Left renal pelvis (tissue), 4 donors: ENCODE measurements at places on chromosomes 13 and 19. TPM values are rescaled to one million over a fixed set of nuclear protein-coding genes. Genes with fewer than 3 reads are reported as not detected.

Gene ATP12A
- 19.9 TPM for polyA plus RNA-seq

Gene CABP5
- polyA plus RNA-seq: not detected

Gene HIF3A
- polyA plus RNA-seq: 46.0 TPM

Gene TYROBP
- 26.7 TPM for polyA plus RNA-seq

Gene RASA3
- 12.6 TPM for polyA plus RNA-seq

Gene EXOSC5
- 8.3 TPM for polyA plus RNA-seq

Gene SIGLEC12
- 0.16 TPM for polyA plus RNA-seq

Gene FOSB
- polyA plus RNA-seq: 1,673 TPM

Gene VAV1
- polyA plus RNA-seq: 4.2 TPM

Gene TEX101
- not detected for polyA plus RNA-seq

Gene KBTBD7
- polyA plus RNA-seq: 19.6 TPM

Gene THAP8
- polyA plus RNA-seq: 10.4 TPM

Gene MAP3K10
- 13.5 TPM for polyA plus RNA-seq

Gene KLK3
- 0.47 TPM for polyA plus RNA-seq

Gene GSX1
- not detected for polyA plus RNA-seq

Gene FUT2
- polyA plus RNA-seq: 4.5 TPM

Gene ZNF730
- 8.5 TPM for polyA plus RNA-seq

Gene INAFM1
- 5.6 TPM for polyA plus RNA-seq

Gene PEPD
- polyA plus RNA-seq: 89.6 TPM

Gene ATXN8OS
- 0.29 TPM for polyA plus RNA-seq

Gene IGLON5
- 9.8 TPM for polyA plus RNA-seq

Gene FCAR
- 0.23 TPM for polyA plus RNA-seq

Gene SLC25A41
- polyA plus RNA-seq: 0.21 TPM

Gene ZNF491
- polyA plus RNA-seq: 4.9 TPM

Gene REEP6
- polyA plus RNA-seq: 2.2 TPM

Gene IFI30
- polyA plus RNA-seq: 18.0 TPM

Gene IL4I1
- 1.4 TPM for polyA plus RNA-seq

Gene TINCR
- 0.99 TPM for polyA plus RNA-seq

Gene ZNF600
- 4.5 TPM for polyA plus RNA-seq
